ENCODE measurements at places on chromosomes 5 and 9.

GRCh38 chr9:110996436-110997220, 41.6 kb downstream of the LPAR1 start:
- no peak for DNase-seq

GRCh38 chr5:56112526-56113121, 117.9 kb upstream of the IL6ST start:
- no peak for DNase-seq

DNA sequence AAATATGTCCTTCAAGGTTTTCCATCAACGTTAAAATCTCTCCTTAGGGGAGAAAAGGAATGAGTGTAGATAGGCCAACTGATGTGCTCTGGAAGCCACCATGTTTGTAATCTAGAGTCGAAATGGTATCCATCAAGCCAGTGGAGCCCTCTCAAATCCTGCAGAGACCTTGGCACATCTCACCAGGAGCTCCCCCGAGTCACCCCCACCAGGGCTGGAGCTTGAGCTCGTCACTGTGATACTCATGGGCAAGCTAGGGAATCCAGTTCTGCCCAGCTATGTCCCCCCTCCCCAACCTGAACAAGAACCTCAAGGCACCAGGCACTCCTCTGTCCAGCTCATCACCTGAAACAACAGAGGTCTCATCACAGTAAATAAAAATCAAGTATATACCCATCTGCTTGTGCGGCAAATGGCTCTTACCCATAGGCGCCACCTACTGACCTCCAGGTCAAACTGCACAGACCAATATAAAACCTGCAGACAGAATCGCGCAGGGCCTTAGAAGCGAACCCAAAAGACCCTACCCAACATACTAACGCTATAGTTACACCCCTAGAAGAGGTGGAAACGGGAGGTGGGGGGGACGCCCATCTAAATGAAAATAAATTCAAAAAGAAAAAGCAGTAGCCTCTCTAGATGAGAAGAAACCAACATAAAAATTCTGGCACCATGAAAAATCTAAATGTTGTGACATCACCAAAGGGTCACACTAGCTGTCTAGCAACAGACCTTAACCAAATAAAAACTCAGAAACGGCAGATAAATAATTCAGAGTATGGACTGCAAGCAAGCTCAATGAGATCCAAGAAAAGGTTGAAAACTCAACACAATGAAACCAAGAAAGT, 75.0 kb downstream of the TTC39B start:
- peak; percentile 24 for DNase-seq

DNA sequence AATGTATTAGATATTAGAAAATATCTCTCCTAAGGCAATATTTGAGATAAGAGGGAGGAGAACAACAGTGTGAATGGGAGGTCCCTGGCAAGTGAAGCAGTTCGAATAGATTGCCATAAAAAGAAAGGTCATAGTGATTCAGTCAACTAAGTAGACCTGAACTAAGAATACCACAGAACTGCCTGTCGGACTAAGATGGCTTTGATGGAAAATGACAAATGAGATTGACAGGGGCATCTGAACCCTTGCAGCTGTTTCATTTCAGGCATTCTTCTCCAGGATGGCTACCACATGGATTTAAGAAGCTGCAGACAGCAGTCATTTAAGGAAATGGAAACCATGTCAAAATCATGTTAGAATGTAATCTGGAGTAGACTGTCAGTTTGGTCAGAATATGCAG, 308.4 kb upstream of the MEF2C start:
- no peak for DNase-seq

DNA sequence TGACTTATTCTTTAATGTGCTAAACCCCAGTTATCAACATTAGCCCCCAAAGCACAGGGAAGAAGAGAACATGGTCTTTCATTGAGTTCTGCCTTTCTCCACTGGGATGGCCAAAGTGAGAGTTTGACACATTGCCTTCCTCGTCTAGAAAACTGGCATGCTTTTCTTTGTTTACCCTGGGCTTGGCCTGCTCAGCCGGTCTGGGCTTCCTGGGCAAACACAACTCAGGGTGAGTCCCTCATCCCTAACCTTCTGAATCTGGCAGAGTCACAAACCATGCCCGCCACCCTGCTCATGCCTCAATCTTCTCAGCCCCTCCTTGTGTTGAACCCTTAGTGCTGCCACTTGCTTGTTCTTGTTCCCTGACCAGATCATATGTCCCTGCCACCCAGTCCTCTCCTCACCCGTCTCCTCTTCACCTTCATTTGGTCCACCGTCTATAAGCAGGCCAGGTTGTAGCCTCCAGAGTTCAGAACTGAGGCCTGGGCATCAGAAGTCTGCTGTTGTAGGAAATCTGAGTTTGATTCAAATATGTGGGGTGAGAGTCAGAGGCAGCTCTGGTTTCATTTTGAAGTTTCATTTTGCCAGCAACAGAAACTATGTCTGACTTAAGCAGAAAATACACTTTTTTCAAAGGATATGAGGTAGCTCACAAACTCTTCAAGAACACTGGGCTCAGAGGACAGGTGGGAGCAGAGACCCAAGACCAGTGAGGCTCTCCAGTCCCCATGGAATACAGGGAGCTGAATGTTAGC, 217.6 kb downstream of the NDUFS4 start:
- DNase-seq, result no peak

DNA sequence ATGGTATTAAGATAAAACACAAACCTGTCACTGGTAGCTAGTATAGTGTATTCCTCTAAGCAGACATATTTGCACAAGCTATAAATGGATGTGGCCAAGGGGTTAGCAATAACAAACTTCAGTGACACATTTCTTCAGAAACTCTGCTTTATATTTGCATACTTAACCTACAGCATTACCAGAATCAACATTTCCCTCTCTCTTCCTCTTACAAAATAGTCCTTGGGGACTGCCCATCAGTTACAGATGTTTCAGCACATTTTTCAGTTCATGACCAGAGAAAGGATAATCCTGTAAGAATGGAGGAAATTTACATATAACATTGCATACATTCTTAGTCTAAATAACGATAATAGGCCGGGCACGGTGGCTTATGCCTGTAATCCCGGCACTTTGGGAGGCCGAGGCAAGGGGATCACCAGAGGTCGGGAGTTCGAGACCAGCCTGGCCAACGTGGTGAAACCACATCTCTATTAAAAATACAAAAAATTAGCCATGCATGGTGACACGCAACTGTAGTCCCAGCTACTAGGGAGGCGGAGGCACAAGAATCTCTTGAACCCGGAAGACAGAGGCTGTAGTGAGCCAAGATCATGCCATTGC, 25.3 kb upstream of the SLC1A1 start:
- peak; percentile 23 for DNase-seq

- DNase-seq, result no peak
These were observed 199.4 kb upstream of the PANK3 start for GRCh38 chr5:168778536-168778935.

DNA sequence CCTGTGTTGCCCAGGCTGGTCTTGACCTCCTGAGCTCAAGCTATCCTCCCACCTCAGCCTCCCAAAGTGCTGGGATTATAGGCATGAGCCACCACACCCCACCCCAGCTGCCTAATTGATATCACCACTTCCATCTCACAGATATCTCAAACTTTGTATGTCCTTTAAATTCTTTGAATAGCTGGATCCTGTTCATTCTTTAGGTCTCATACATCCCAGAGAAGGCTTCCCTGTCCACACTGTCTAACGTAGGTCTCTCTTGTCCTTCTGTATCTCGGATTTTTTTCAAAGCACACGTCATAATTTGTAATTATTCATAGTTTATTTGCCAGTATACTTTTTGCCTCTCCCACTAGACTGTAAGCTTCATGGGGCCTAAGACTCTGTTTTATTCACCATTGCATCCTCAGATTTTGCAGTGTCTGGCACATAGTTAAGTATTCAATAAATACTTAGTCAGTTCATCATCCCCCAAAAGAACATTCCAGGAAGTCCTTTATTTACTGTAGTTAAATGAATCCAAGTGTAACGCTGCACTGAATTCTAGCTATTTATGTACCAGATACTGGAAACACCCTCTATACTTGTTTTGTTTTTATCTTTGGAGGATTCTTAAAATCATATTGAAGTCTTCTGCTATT, 10.5 kb downstream of the ARSK start:
- DNase-seq, result no peak

GRCh38 chr5:119316906-119317305, 38.9 kb upstream of the TNFAIP8 start:
- DNase-seq, result no peak

GRCh38 chr5:135494196-135494595, 41.6 kb downstream of the NEUROG1 start:
- DNase-seq, result no peak

DNA sequence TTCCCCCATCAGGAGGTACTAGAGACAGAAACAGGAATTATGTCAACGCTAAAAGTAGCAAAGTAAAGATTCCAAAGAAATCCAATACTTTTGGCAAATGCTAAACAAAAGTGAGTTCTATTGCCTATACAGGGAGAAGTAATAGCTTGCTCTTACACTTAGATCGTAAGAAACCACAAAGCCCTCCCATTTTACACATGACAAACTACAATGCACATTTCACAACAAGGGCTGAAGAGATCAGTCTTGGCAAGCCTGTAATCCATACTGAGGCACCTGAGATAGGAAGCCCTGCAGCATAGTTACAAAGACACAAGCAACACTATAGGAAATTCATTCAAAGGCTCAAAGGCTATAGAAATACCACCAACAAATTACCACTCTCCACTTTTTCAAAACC, 7.7 kb downstream of the HNRNPK start:
- DNase-seq, result no peak

GRCh38 chr5:34053133-34053532, 10.1 kb upstream of the C1QTNF3 start:
- DNase-seq, result no peak
